ENCODE measurements at places on chromosomes 2 and 18. TPM values are rescaled to one million over a fixed set of nuclear protein-coding genes. Genes with fewer than 3 reads are reported as not detected.

- H3K27me3 ChIP-seq: no peaks in the 10 kb centered on the region
- H3K4me3 ChIP-seq: no peak overlapping the region
- DNase-seq: no peak
- H3K27ac ChIP-seq: no peak overlapping the region
- peaks cover 7% of the 10 kb centered on the region for H3K4me1 ChIP-seq
- H3K36me3 ChIP-seq: no peaks in the 10 kb centered on the region
These were observed 3.7 kb upstream of the CRIM1 start for GRCh38 chr2:36351736-36352349.

DNA sequence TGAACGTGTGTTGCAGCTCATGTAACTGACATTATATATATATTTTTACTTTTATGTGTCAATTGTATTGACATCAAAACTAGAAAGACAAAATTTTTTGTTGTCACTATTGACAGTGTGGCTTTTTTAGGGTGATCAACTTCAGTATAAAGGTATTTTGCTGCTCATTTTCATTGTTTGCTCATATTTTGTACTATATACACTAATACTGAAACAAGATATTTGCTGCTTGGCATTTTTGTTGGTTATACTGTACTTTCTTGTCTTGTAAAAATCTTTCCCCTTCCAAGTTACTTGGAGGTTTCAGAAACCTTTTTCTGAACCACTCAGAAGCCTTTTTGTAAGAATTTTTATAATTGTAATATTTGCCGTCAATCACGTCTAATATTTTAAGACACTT lies 16.5 kb downstream of the AFTPH start:
- H3K4me1 ChIP-seq: peaks cover 19% of the 10 kb centered on the region
- no peak overlapping the region for H3K4me3 ChIP-seq
- no peak for DNase-seq

DNA sequence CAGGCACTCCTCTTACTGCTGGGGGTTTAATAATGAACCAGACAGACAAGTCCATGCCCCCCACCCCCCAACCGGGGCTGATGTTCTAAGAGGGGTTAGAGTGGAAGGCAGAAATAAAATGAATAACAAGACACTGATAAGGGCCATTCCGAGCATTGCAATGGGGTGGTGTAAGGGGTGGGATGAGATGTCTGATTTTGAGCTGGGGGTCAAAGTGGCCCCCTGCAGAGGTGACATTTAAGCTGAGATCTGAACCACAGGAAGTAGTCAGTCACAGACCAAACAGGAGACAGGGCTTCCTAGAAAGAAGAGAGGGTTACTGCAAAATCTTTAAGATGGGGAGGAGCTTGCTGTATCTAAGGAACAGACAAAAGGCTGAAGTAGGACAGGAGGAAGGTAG lies 180.6 kb upstream of the SH3BP4 start:
- H3K36me3 ChIP-seq: no peaks in the 10 kb centered on the region
- peak overlapping the region; percentile 81 for H3K27ac ChIP-seq
- no peak for DNase-seq
- H3K4me1 ChIP-seq: peaks cover 31% of the 10 kb centered on the region
- no peaks in the 10 kb centered on the region for H3K27me3 ChIP-seq
- no peak overlapping the region for H3K4me3 ChIP-seq

Gene TRIM43B
- not detected for total RNA-seq

Gene CTIF
- total RNA-seq: 60.6 TPM

Gene MROH2A
- 2.3 TPM for total RNA-seq

All from right lobe of liver (tissue), 6 donors.